ENCODE measurements at places on chromosomes 7 and 10.

DNA sequence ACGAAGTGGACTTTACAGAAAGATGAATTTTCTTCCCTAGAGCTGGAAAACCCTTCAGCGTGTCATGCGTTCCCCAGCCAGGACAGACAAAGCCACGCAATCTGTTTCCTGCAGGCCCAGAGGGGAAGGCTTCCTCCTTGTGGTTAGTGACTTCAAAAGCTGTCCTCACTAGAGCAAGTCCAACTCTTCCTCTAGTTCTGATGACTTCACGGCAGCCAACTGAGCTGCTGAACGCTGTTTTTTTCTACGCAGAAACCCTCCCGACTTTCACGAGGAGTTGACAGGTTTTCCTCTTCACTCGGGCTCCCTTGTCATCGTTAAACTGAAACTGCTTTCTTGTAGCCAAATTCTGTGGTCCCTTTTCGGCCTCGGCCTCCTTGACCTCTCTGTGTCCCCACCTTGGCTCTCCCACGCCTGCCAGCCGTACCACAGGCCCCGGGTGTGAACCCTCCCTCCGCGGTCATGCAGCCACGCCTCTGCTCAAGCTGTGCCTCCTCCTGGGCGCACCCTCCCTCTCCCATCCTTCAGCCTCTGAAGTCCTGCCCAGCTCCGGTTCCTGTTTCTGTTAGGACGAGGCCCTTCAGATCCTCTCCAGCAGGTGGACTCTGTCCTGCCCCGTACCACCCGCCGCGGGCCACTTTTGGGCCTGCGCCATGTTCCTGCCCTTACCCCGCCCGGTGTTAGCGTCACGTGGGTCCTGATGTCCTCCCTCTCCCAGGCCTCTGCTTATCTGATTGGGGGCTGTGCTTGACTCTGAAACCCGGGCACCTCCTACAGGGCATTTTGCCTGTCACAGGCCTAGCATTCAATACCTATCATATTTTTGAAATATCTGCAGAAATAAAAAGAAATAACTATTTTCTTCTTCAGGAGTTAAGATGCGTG, 39.3 kb downstream of the CUX1 start:
- DNase-seq, result peak; percentile 78

DNA sequence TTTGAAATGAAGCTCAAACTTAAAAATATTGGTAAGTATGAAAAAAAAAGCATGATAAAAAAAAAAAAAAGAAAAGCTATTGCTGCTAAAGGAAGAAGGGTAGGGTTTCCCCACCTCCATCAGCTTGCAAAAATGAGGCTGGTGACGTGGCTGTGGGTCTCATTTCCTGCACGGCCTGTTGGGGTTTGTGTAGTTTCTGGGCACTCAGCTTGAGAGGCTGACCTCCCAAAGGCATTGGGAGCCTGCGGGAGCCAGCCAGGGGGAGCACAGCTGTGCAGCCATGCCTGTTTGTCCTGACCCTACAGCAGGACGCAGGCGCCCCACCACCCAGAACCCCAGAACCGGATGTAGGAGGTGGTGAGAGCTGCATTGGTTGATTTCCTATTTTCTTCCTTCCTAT, 48.8 kb upstream of the CARD11 start:
- peak; percentile 38 for DNase-seq

GRCh38 chr7:29612596-29612995, 49.0 kb downstream of the PRR15 start:
- DNase-seq, result no peak

GRCh38 chr10:85791818-85792532, 574.6 kb downstream of the GRID1 start:
- no peak for DNase-seq

- no peak for DNase-seq
Measured at GRCh38 chr10:133440633-133441285, 13.0 kb upstream of the SCART1 start.

DNA sequence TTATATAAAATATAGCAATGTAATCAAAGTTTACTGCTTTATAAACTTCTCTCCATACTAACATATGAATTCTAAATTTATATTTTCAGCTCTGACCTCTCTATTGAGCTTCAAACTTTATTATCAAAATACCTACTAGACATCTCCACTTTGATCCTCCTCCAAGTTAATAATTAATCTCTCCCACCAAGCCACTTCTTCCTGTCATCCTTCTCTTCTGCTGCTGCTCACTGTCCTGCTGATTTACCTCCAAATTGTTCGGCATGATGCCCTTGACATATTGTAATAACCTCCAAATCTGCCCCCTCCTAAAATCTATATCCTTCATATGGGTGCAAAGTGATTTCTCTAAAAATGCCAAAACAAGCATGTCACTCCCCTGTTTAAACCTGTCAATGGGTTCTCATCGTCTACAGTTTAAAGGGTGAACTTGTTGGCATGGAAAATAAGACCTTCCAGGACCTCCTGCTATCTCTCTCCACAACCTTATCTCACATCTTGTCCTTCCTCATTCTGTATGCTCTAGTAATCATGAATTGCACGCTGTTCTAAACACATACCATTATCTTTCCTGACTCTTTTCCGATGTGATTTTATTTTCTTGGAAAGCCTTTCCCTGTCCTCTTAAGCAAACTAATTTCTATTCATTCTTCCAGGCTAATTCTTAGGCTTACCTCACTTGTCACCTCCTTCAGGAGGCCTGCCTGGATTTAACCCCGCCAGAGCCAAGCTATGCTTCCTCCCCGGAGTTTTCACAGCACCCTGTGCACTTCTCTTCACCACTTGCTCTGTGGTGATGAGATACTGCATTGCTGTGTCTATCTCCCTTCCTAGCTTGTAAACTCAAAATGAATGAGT, 52.1 kb upstream of the STK17A start:
- DNase-seq, result no peak

Measured in GM18507 (cell line).